T-cell (primary cell): ENCODE measurements at places on chromosomes 7 and 10.

GRCh38 chr7:111173528-111173927 is 82.6 kb downstream of the LRRN3 start:
- no peak for DNase-seq

DNA sequence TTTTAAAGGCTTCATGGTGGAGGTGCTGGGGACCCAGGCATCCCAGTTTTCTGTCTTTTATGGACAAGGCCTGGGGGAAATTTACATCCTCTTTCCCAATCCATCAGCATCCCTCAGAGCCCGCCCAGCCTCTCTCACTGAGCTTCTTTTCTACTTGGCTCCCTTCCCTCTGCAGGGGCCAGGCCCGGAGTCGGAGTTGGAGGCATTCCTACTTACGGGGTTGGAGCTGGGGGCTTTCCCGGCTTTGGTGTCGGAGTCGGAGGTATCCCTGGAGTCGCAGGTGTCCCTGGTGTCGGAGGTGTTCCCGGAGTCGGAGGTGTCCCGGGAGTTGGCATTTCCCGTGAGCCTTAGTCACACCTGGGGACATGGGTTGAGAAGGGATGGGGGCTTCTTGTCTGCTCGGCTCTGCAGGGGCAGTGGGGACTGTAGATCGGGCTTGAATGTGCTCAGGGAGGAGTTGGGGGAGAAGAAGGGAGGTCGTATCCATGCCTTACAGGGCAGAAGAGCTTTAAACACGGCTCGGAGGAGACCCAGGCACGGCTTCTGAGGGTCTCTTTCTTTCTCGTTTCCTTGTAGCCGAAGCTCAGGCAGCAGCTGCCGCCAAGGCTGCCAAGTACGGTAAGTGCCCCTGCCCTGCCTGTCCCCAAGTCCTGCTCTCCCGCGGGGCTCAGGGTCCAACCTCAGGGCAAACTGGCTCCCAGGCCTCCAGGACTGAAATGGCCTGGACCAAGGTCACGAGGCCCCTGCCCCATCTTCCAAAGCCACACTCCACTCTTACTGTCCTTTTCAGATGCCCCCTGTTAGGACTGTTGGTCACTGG is 27.3 kb upstream of the LIMK1 start:
- no peak for DNase-seq

- no peak for DNase-seq
These were observed 611.9 kb upstream of the FOXK1 start for GRCh38 chr7:4070214-4070613.

- DNase-seq: peak; percentile 66
These were observed 57.2 kb upstream of the ECHDC3 start for GRCh38 chr10:11684717-11685645.

- no peak for DNase-seq
These were observed 32.0 kb downstream of the PSMC2 start for GRCh38 chr7:103379270-103379975.

DNA sequence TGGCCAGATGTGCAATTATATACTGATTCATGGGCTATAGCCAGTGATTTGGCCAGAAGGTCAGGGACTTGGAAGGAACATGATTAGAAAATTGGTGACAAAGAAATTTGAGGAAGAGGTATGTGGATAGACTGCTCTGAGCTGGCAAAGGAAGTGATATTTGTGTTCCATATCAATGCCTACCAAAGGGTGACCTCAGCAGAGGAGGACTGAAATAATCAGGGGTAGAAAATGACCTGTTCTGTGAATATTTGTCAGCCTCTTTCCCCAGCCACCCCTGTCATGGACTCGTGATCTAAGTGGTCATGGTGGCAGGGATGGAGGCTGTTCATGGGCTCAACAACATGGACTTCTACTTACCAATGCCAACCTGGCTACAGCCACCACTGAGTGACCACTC is 47.0 kb downstream of the PTPRE start:
- DNase-seq: no peak

DNA sequence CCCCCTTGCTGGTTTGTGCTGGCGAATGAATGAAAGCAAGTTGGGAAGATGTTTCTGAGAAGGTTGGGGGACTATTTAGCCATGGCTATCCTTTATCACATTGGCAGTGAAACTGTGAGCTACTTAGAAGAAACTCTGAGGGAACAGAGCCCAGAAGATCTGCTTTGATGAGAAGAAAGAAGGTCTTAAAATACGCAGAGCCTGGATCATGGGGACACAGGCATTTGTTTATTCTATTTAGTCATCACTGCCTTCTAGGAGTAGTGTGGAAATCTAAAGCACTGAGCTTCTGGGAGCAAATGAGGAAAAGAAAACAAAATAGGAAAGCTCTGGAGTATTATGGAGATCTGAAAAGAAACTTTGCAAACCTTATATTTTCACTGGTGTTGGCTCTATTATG is 28.5 kb downstream of the CPED1 start:
- no peak for DNase-seq

GRCh38 chr10:50324046-50324445 is 72.7 kb upstream of the ASAH2 start:
- no peak for DNase-seq

DNA sequence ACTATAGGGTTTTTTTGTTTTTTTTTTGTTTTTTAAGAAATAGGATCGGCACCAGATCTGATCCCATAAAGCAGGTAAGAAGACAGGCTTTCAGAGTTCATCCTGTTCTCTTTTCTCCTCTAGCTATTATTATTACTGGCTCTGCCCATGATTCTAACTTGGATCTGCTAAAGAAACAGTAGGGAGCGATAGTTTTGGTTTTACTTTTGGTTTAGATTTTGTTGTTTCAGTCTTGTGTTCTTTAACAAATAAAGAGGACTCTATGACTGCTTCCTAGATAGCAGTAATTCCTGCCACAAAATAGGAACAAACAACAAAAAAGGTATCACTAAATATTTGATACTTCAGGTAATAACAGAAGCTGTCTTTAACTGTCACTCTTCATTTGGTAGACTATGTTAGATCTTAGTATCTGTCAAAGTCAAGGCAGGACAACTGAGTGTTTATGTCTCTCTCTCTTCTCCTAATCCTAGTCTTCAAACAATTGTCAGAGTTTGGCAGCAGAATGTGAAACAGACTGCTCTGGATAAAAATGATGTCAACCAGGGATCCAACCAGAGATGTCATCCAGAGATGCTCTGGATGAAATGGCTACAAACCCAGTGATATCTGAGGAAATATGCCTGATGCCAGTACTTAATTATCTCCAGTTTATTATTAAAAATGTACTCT is 99.8 kb downstream of the KMT2C start:
- DNase-seq: no peak

GRCh38 chr10:13613519-13613918 is 26.8 kb downstream of the PRPF18 start:
- no peak for DNase-seq

DNA sequence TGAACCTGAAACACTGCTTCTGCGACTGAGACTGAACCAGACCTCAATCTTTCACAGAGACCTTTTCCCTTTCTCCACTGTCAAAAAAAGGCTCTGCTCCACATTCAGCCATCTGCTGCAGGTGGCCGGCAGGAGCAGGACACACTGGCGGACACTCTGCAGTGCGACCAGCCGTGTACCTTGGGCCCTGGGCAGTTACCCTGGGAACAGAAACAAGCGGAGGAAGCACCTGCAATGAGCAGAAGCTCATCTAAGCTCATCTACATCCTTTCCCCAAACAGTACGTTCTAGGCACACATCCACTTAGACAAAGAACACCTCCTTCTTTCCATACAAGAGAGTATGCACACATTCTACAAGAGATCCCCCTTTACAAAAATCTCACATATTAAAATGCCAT is 22.8 kb downstream of the VOPP1 start:
- no peak for DNase-seq

DNA sequence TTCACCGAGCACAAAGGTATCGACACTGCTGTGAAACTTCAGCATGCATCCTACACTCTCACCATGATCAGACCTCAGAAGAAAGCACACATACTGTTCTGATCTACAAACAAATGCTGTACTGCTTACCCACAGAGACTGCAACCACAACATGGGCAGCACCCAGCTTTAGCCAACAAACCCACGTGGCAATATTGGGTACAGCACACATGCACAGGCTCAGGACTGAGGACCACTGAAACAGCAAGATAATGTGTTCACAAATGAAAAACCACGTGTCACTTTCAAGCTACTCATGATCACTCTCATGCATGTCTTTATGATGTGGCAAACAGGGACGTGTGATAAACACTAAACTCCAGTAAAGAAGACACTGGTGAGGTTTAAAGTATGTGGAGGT is 119.3 kb upstream of the PTN start:
- no peak for DNase-seq

DNA sequence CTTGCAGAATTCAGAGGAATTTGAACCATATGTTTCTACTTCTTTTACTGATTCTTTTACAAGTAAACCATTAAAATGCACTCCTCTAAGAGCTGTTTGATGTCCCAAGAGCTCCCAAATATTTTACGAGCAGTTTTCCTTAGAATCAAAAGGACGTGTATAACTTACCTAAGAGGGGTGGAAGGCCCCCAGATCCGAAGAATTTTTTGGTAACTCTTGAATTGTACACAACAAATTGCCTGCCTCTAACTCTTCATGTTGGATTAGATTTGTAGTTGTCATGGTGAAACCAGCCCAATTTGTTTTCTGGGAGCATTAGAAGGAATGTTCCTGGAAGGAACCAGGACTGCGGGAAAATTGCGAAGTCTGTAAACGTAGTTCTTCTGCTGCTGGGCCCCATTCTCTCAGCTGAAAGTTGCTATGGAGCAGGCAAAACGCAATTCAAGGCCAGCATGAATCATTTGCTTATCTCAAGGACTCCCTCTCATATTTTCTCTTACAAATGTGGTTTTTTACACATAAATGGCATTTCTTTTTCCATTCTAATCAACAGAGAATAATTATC is 124.8 kb upstream of the TMEM72 start:
- no peak for DNase-seq

DNA sequence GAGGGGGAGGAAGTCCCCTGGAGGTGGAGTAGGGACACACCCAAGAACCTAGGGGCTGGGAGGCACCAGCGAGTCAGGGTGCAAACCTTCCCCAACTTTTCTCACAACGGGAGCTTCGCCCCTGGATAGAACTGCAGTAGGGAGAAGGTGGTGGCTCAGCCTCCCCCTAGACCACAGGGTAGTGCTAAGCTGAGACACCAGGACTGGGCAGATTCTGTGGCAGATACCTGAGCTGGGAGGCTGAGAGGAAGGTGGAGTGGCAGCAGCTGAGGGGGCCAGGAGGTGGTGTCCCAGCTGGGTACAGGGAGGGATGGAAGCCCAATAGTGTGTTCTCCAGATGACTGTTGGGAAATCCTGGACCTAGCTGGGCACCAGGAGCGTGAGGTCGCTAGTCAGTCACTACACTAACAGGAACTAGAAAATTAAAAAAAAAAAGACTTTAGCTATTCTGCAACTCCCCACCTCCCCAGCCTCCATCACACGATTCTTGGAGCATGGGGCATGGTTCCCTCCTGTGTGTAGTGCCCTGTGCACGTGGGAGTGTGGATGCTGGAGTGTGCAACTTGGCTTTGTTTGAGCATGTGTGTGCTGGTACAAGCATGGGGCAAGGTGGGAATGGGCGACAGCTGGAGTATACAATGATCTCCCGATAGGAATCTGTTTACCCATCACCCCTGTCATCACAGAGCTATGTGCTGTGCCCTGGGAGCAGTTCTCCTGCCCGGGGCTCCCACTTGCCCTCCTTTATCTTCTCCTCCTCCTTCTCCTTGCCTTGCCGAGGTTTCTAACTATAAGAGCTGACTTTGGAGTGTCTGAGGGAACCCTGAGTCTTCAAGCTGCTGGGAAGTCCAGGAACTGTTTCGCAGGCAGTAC is 8.8 kb upstream of the TRPV6 start:
- no peak for DNase-seq
